ELR (cell line): ENCODE measurements at places on chromosomes 12 and 14.
A peak's percentile ranks its signal among the peaks of the same experiment; 100 is the strongest.

DNA sequence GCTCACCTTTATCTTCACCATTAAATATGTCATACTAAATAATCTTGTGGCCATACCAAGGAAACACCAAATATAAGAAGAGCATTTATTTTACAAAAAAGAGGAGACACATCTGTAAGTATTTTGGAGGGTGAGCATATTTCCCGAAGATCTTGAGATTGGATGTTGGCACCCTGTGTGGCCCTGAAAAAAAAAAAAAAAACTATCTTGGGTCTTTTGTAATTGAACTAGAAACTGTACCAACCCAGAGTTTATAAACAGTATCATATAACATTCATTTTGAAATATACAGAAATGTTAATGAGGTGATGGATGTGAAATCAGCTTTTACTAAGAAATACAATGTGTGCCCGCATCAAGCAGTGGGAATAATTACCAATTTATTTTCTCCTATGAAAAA lies 104.0 kb upstream of the FRMD6 start:
- DNase-seq: no peak

GRCh38 chr12:129494766-129495165 lies 409.1 kb downstream of the TMEM132D start:
- DNase-seq: no peak

- no peak for DNase-seq
These were observed 3.1 kb downstream of the CACNA2D4 start for GRCh38 chr12:1915082-1915968.

DNA sequence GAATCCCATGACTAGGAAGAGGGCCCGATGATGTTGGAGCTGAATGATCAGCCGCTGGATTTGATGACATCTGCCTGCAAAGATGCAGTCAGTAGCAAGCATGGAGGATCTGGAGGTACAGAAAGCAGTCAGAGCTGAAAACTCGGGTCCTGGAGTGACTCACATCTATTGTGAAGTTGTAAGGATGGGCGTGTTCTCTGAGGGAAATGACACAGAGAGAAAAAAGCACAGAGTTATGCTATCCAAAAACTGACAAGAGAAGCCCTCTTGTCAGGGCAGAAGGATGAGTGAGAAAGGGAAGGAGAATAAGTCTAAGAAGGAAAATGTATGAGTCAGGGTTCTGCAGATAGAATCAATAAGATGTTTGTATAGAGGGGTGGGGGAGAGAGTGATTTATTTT lies 380.4 kb upstream of the CCDC196 start:
- peak; percentile 51 for DNase-seq

- no peak for DNase-seq
These were observed 9.1 kb downstream of the MTRFR start for GRCh38 chr12:123242116-123242904.

DNA sequence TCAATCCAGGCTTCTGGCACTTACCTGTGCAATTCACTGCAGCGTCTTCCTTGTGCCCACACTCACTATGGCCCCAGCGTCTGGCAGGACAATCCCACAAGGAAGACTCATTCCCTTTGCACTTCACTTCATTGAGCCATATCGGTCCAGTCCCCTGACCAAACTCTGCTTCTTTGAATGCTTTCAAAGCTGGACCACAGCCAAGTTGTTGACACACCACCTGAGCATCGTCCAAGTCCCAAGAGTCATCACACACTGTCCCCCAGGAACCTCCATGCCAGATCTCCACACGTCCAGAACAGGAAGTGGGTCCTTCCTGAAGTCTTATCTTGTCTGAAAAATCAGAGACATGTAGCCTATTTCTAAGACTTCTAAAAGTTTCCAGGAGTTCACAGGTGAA lies 20.2 kb downstream of the CD163 start:
- DNase-seq: no peak

DNA sequence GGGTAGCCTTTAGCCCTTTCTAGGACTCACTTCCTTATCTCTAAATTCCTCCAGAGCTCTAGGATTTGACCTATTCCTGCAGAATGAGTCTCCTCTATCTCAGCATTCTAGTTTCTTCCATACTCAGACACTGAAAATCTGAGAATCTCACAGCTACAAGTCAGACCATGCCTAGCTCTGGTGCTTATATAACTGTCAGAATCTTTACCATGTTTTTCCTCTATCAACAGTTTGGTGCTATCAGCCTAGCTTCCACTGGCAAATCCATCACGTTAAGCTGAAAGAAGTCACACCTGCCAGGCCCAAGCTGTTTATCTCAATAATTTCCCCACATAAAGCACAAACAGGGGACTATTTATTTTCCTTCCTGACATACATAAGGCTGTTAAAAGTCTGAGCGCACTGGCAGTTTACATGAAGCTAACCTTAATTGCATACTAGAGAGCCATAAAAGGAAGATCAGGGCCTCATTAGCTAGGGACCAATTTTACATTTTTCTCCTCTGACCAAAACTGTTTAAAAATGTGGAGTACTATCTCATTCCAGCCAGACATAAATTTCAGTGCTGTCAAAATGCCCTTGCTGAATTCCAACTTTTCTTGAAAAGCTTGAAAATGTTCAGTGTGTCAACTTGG lies 270.5 kb downstream of the C12orf75 start:
- DNase-seq: no peak

DNA sequence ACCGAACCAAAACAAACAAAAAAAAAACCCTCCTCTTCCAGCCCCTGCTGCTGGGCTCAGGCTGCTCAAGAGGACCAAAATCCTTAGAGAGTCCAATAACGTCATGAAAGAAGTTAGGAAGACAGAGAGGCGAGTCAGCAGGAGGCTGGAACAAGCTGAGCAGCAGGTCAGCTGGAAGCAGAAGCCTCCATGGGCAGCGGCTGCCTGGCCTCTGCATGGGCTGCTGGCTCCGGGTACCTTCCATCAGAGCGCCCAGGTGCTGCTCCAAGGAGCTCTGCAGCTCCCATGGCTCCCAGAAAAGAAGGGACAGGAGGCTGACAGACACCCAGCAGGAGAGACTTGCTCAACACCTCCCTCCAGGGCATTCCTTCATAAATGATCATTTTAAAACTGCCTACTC lies 3.2 kb upstream of the KRT2 start:
- DNase-seq: no peak

GRCh38 chr12:26028953-26029735 lies 70.7 kb downstream of the RASSF8 start:
- DNase-seq: peak; percentile 70

- DNase-seq: peak; percentile 79
These were observed 1.8 kb downstream of the CKB start for GRCh38 chr14:103520657-103521437.
